NCI-H1436 treated with DMSO at 0.1 percent for 48 hours (cell line): ENCODE measurements at places on chromosomes 2 and 18.

- DNase-seq: no peak
Observed at GRCh38 chr2:88857951-88858411, 166.5 kb downstream of the RPIA start.

- no peak for DNase-seq
Observed at GRCh38 chr2:140916410-140916809, 1214.4 kb downstream of the LRP1B start.

- DNase-seq: no peak
Observed at GRCh38 chr2:14143435-14143834, 489.1 kb upstream of the LRATD1 start.

DNA sequence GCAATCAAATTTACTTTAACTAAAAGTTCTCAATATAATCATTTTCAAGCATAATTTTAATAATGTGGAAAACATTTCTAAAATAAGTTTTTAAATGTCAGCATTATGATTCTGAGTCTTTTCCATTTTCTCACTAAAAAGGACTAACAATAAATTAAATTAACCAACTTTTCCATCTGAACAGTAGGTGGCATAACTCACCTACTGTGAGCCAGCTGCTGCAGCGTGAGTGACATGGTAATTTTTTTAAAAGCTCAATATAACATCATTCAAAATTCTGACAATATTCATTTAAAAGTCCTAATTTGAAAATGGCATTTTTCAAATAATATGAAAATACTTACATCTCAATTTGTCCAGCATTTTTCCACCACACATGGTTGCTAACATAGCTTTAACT lies 66.5 kb downstream of the DTNB start:
- no peak for DNase-seq

- no peak for DNase-seq
Observed at GRCh38 chr2:120763508-120763907, 27.8 kb downstream of the GLI2 start.

DNA sequence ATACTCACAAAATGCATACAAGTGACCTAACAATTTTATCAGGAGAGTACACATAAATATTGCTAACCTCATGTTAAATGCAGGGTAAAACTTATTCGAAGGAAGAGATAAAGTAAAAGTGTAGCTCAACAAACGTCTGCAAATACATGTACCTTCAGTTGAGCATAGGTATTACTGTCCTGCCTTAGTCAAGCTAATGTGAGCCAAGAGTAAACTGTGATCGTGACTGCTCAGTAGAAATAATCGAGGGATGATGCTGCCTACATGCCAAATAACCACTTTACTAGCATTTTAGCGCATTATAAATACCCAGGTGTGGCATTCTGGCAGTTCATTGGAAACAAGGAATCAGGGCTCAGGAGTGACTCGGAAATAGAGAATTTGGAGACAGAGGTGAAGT lies 779.5 kb downstream of the SOCS6 start:
- DNase-seq: no peak

GRCh38 chr2:53103679-53104078 lies 663.9 kb upstream of the CHAC2 start:
- DNase-seq: no peak

- DNase-seq: no peak
Observed at GRCh38 chr2:24818721-24819167, 25.5 kb downstream of the CENPO start.

DNA sequence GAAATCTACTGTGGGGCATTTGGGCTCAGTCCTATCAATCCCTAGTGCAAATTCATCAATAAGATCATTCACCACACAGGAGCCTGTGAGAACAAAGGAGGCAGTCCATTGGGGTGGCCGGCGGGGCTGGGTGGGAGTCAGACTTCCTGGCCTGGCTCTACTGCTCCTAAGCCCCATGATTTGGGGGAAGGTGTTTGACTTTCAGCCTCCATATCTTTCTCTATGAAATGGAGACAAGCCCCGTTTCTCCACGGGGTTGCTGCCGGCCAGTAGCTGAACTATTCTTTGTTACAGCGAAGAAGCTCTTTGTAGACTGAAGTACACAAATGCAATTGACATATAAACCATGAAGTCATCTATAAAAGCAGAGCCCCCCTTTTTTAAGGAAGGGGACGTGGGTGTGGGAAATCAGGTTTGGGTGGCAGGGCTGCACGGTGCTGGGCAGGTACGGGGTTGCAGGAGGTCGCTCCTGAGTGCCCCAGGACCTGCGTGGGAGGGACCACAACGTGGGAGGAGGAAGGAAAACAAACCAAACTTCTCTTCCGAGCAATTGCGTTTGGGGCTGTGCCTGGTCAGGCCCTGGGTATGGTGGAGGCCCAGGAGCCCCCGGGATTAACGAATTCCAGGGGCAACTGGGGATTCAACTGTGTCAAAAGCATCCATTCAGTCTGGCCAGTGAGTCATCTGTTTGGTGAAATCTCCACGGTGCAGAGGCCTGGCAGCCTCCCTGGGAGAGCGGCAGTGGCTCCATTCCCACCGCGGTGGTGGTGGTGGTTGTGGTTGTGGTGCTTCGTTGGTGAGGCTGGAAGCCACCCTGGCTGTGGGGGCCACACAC lies 18.2 kb downstream of the FBLN7 start:
- no peak for DNase-seq

DNA sequence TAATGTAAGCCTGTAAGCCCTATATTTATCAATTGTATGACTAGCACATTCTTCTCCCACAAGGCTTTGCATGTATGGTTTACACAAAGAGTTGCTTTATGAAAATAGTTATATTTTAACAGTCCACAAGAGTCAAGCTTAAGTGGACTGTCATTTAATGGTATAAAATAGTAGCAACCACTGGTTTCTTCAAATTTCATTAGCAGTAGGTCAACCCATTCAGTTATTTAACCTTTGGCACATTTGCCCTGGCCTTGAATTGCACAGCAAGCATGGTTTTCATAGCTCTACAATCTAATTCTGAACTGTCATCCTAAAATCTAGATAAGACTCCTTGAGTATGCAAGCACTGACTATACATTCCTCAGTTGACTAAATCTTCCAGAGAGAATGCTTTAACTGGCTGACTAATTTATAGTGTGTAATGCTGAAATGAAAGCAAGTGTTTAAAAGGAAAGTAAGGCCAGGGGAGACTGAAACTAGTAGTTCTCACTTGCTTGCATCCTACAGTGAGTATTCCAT lies 1.8 kb downstream of the DPP4 start:
- no peak for DNase-seq

DNA sequence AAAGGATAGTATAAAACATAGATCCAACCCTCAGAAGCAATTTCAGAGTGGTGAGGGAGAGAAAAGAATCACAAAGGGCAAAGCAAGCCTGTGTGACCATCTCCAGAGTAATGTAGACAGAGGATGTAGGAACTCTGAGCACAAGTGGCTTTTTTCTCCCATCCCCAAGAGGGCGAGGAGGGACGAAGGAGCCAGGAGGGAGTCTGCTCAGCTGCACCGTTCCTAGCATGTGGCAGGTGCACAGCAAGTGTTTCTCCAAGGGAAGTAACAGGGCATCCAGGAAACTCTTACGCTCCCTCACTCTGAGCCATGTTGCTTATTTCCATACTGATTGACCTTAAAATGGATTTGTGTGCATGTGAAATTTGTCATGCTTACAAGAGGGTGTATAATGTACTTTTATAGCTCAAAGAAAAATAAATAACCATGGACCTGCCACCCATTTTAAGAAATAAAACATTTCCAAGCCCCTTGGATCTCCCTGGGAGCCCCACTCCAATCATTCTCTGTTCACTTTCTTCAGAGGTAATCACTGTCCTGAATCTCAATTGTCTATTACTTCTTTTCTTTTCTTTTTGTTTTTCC lies 37.8 kb upstream of the SEC11C start:
- no peak for DNase-seq

- DNase-seq: no peak
Observed at GRCh38 chr18:9740071-9740470, 32.0 kb downstream of the RAB31 start.

- DNase-seq: no peak
Observed at GRCh38 chr18:60191926-60192325, 180.6 kb downstream of the MC4R start.

- no peak for DNase-seq
Observed at GRCh38 chr18:58772161-58772560, 92.5 kb upstream of the ZNF532 start.

DNA sequence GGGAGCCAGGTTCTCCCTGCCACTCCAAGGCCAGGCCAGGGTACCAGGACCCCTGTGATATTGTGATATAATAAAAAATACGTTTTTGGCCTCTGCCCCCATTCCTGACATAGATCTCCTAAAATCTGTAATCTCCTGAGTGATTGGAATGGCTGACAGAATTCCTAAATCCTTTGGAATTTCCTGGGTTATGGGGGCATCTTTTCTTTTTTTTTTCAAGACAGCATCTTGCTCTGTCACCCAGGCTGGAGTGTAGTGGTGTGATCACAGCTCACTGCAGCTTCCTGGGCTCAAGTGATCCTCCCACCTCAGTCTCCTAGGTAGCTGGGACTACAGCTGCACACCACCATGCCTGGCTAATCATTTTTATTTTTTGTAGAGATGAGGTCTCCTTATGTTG lies 26.2 kb upstream of the TUBB6 start:
- DNase-seq: no peak

- no peak for DNase-seq
Observed at GRCh38 chr2:28102455-28102874, 211.9 kb downstream of the BABAM2 start.

GRCh38 chr2:42572297-42573081 lies 4.1 kb downstream of the MTA3 start:
- no peak for DNase-seq

DNA sequence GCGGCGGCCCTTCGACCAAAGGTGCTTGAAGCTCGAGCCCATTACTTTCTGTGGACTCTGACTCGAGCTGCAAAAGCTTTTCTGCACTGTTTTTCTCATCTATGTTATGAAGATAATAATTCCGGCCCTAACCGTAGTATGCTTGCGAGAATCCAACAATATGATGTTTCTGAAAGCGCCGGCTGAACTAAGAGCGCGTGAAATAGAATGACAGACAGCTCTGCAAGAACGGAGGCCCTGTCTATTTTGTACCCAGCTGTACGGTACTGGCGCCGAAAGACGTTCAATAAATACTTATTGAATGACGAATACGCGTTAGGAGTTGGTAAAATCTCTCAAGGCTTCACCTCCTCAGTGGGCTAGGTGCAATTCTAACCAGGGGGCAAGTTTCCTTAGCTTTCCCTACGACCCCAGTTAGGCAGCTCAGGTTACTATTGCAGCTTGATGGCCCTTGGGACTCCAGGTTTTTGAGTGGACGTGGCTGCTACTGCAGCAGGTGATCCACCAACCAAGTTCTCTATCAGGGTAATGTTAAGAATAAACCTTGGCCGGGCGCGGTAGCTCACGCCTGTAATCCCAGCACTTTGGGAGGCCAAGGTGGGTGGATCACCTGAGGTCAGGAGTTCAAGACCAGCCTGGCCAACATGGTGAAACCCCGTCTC lies 570 bp downstream of the SCRN3 start:
- no peak for DNase-seq

DNA sequence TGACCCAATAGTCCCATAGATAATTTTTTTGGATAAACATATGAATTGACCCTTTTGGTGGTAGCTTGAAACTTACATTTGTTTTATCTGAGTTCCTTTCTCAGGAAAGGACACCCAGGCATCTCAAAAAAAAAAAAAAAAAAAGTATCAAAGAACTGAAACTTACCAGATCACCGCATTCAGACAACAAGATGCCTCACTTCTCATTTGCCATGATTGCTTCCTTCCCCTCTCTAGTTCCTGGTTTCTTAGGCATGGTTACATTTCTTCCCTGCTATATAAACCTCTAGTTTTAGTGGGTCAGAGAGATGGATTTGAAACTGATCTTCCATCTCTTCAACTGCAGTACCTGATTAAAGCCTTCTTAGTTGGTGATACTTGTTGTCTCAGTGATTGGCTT lies 240.1 kb downstream of the ACKR3 start:
- no peak for DNase-seq

GRCh38 chr2:164203131-164203530 lies 418.2 kb downstream of the GRB14 start:
- no peak for DNase-seq

DNA sequence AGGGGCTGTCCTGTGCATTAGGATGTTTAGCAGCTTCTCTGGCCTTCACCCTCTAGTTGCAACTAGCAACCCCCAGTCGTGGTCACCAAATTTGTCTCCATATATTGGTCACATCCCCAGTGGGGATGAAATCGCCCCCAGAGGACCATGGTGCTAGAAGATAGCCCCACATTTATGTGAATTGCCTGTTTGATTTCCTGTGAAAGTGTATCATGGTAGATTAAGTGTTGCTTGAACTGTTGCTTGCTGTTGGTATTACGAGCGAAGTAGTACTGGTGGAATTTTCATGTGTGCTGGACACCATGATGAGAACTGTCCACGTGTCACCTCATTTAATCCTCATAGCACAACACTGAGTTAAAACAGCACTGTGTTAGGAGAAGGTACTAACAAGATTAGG lies 59.4 kb downstream of the TSPYL6 start:
- no peak for DNase-seq

DNA sequence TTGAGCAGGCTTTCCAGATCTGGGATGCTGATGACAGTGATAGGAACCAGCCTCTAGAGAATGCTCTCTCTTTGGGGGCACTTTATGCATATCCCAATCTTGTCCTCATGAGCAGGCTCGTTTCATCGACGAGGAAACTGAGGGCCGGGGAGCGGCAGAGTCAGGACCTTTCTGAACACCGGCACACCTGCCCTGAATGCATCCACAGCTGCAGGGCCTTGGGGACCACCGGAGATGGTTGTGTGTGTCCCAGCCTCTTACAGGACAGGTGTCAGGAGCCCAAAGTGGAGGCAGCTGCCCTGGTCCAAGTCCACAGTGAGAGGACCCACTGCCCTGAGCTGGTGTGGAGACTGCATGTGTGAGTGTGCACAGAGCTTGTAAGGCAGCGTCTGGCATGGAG lies 47.6 kb upstream of the FAHD2A start:
- no peak for DNase-seq

DNA sequence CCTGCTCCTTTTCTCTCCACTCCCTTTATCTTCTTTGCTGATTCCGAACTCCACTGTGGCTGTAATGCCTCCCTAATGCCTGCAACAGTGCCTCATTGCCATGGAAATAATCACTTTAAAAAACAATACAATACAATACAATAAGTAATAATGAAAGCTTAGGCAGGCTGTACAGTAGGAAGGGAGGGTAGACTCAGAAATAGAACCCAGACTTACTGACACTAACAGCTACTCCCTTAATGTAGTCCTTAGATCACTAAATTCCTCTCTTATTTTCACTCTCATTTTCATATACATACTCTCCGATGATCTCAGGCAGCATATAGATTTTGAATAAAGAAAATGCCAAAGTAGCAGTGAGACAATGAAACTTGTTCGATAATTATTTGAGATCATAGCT lies 70.2 kb downstream of the DLGAP1 start:
- no peak for DNase-seq

DNA sequence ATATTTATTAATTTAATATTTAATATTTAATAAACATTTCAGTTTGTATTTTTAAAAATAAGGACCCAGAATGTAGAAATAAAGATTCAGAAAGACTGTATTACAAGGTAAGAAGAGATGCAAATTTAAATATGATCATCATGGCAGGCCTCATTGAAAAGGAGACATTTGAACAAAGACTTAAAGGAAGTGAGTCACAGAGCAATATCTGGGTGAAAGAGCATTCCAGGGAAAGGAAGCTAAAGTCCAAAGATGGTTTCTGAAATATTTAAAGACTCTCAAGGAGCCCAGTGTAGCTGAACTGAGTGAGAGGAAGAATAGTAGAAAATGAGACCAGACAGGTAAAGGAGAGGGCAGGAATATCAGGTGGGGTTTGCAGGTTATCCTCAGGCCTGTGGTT lies 5.9 kb downstream of the SCYGR4 start:
- DNase-seq: no peak

GRCh38 chr2:38554973-38555595 lies 47.6 kb downstream of the HNRNPLL start:
- no peak for DNase-seq

GRCh38 chr2:151472966-151473365 lies 63.3 kb downstream of the RIF1 start:
- no peak for DNase-seq
